ENCODE measurements at places on chromosomes 11 and 22. TPM values are rescaled to one million over a fixed set of nuclear protein-coding genes. Genes with fewer than 3 reads are reported as not detected.

DNA sequence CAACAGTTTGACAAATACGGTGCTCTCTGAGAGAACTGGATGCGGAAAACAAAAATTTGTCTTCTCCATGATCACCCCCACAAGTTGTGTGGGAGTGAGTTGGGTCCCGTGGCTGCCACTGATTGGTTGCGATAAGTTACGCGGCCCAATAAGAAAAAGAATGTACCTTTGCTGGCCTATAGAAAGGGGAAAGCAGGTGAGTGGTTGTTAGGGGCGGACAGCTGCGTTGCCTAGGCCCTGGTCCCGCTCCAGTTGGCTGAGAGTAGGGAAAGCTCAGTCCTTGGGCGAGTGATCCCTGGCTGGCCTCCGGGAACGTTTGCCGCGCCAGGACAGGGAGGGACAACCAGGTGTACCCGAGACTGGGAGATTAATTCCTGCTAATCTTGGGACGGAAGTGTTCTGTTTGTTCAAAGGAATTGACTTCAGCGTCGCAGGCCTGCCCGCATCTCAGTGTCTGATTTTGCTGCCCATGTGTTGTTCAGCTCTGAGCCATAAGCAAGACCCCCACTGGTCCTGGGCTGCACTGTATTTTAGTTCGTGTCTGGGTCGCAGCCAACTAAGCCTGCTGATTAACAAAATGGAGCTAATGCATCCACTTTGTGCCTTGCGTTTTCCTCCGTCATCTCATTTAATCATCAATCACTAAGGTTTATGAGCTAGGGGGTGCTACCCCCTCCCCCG lies 773 bp upstream of the SYVN1 start:
- peak; percentile 96 for DNase-seq

DNA sequence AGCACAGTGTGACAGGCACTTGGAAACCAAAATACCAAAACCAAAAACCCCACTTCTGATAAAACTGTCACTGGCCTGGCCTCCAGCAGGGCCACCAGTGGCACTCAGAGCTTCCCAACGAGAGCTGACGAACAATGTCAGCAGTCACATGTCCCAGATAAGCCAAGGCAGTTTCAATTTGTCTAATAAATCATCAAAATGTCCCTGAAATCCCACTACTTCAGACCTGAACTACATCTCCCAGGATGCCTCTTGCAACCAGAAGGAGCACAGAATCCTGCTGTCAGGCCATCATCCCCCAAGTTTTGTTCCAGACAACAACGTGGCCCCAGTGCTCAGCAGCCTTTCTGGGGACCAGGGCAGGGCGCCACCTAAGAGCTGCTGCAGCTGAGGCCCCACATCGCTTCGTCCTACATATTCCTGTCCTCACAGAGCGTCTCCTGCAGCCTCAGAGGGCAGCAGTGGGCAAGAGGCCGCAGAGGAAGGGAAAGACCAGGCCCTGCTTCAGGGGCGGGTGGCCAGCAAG lies 25.1 kb downstream of the LRFN4 start:
- DNase-seq: no peak

GRCh38 chr22:25364736-25365241 lies 145.3 kb downstream of the CRYBB2 start:
- DNase-seq: peak; percentile 45

DNA sequence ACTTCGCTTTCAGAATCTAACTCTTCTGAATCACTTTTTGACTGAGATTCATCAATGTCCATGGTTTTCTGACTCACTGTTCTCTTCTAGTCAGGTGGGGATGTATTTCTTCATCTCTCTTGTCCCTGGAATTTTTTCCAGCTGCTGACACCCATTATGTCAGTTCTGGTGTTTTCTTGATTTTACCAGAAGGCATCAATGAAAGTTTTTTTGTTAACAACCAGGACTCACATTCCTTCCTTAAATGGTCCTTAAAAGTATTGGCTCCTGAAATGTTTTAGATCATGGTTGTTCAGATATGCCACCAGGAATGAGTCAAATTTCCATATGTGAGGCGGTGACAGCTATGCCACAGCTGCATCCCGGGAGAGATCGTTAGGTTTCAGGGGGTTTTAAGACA lies 12.9 kb downstream of the MICAL2 start:
- DNase-seq: no peak

DNA sequence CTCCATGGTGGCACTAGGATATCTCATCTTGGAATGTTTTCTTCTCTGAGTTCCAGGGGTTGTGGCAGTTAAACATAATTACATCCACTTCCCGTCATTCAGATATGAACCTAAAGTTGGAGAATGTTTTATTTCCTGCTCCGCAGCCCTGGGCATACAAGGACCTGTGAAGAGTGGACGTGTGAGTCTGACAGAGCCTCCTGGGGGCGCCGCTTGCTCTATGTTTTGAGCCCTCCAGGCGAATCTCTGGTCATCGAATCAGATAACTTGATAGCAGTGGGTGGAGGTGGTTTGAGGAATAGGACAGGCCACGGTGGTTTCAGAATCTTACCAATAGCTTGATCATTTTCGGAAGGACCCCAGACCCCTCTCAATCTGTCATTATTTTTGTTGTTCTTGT lies 174.2 kb downstream of the NTM start:
- DNase-seq: no peak

DNA sequence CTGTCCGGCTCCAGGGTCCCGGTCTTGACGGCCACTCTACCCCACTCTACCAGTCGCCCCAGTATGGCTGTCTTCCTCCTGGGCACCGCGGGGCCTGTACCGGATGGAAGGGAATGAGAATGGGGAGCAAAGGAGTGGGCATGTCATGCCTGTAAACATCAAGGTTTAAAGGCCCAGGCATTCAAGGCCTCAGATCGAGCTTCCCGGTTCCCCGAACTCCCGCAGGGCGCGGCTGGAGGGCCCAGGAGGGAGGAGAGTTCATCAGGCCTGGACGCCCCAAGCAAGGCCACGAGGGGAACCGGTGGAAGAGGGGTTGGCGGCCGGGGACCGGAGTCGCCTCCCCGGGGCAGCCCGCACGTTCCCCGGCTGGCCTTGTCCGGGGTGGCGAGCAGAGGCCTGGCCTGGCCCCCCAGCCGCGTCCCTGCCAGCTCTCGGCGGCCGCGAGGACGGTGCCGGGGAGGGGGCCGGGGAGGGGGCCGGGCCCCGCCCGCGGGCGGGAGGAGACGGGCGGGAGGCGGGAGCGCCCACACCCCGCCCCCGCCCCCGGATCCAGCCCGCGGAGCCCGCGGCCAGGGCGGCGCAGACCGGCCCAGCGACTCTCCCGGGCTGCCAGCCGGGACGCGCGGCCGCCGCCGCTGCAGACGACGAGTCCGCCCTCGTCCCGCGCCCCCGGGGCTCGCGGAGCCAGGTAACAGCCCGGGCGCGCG lies at the start of gene CDC42EP1:
TSS of gene CDC42EP1 (plus strand) at position 580 of the 707 bp plus-strand sequence. CDS start 5,870 bp downstream, outside the sequence.
- peak; percentile 84 for DNase-seq

GRCh38 chr11:10996678-10997077 lies 138.8 kb upstream of the ZBED5 start:
- DNase-seq: no peak

- no peak for DNase-seq
These were observed 69.7 kb downstream of the PHF21B start for GRCh38 chr22:44940130-44940529.

DNA sequence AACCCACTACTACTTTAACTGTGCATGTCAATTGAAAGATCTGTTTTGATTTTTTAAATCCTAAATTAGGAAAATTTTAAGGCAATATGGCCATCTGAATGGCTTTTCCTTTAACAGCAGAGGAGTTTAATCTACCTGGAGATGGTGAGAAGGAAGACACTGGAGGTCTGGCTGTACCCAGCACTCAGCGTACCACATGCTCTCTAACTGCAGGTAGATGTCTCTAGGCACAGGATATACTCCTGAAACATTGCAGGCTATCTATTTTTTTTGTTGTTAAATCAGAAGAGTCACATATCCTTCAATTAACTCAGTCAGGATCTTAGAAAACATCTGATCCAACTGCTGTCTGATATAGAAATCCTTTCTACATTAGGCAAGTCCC lies 17.3 kb upstream of the CASTOR1 start:
- no peak for DNase-seq

DNA sequence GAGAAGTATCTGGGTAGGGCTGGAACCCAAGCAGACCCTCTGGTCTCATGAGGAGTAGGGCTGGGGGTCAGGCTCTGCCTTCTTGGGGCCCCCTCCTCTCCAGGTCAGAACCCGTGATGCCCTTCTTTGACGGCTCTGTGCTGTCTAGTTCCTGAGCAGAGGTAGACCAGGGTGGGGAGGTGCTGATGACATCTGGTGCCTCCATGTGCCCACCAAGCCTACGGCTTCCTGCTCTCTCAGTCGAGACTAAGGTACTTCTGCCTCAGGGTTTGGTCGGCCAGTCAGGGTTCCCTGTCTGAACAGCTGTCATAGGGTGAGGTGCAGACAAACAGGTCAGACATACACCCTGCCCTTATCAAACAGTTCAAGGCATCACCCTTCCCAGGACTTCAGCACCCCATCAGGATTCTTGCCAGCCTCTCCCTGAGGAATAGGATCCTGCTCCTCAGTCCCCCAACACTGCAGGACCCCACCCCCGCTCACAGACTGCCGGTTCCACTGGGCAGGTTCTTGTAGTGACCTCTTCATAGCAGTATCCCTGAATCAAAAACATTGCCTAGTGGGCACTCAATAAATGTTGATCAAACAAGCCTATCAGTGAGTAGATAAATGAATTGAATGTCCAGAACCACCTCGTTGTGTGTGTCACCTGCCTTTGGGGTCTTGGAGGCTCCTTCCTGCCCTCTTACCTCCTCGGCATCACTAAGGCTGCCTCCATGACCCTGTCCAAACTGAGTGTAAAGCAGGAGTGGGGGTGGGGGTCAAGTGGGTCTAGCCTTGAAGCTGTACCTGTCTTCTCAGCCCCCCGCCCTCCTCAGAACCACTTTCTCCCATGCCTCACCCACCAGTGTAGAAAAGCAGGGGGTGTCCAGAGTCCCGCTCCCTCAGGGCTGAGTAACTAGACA lies 158.2 kb downstream of the BUD13 start:
- DNase-seq: no peak

DNA sequence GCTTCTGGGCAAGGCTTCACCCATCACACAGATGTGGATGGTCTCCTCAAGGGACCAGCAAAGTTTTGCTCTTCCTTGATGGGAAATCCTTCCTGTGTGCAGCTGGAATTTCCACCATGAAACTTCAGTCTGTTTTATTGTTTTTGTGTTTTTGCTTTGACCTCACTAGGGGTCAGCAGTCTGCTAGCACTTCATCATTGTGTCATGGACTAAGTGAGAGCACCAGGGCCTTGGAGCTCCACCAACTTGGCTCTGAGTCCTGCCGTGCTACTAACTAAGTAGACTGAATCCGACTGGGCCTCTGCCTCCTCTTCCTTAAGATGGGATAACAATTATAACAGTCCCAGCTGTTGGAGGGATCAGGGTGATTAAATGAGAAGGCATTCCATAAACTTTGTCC lies 305.8 kb upstream of the NCAM1 start:
- peak; percentile 49 for DNase-seq

- no peak for DNase-seq
These were observed 7.4 kb upstream of the PIM3 start for GRCh38 chr22:49953027-49953679.

GRCh38 chr11:46315783-46316563 lies 31.3 kb upstream of the DGKZ start:
- peak; percentile 60 for DNase-seq

- DNase-seq: no peak
These were observed 26.0 kb downstream of the CHEK2 start for GRCh38 chr22:28715611-28716010.

GRCh38 chr22:39939830-39940229 lies 20.4 kb upstream of the TMA7B start:
- no peak for DNase-seq

- DNase-seq: peak; percentile 78
These were observed 23.4 kb downstream of the KRTAP5-5 start for GRCh38 chr11:1652771-1653540.

GRCh38 chr11:91981995-91982394 lies 242.6 kb upstream of the FAT3 start:
- peak; percentile 30 for DNase-seq

- DNase-seq: no peak
These were observed 35.1 kb upstream of the PDGFD start for GRCh38 chr11:104199053-104199452.

GRCh38 chr11:119038884-119039283 lies 8.2 kb upstream of the SLC37A4 start:
- no peak for DNase-seq

DNA sequence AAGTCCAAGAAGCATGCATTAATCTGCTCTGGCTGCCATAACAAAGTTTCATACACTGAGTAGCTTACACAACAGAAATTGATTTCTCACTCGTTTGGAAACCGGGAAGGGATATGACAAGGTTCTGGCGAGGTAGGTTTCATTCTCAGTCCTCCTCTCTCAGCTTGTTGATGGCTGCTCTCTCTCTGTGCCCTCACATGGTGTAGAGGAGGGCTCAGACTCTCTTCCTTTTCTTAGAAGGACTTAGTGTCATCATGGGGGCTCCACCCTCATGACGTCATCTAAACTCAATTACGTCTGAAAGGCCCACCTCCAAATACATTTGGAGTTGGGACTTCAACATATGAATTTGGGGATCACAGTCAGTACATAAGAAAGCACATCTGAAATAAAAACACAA lies 18.6 kb downstream of the GLYATL1 start:
- no peak for DNase-seq

DNA sequence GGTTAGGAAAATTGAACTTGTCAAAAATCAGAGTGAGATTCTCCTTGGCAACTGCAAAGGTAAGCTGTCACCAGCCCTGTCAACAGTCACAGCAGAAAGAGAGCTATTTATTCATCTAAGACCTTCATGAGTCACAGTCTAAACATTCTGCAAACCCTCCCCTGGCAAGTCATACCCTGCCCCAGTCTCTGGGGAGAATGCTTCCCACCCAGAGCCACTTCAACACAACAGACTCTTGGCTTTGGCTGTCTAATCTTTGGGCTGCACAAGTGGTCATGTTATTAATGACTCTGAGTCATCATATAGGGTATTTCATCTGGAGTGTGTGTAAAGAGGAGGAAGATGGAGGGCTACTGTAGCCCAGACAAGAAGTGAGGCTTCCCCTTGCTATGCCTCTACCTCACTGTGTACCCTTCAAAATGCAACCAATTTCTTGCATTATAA lies 153.4 kb downstream of the CCDC34 start:
- DNase-seq: peak; percentile 24

DNA sequence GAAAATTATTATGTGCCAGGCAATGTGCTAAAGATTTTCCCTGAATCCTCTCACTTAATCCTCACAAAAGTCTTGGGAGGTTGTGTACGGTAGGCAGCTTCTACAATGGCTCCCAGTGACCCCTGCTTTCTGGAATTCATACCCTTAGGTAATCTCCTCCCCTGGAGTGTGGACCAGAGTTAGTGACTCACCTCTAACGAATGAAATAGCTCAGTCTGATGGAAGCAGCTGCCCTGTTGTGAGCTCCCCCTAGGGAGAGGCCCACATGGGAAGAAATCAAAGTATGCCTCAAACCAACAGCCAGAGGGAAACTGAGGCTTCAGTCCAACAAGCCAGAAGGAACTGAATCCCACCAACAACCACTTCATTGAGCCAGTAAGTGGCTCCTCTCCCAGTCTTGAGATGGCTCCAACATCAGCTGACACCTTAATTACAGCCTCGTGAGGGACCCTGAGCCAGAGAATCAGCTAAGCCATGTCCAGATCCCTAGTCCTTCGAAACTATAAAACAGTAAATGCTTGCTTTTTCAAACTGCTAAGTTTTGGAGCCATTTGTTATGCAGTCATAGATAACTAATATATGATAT lies 98.9 kb upstream of the ISX start:
- DNase-seq: no peak

Gene ART1
- not detected for total RNA-seq

Gene STX3
- total RNA-seq: 45.2 TPM

Gene KMT2A
- total RNA-seq: 33.8 TPM

Gene PLEKHB1
- 20.1 TPM for total RNA-seq

Gene BTG4
- not detected for total RNA-seq

Gene CRYBA4
- 0.47 TPM for total RNA-seq

Gene PHOX2A
- 0.37 TPM for total RNA-seq

Data from colonic mucosa (tissue), 4 donors.